SHP77 (cell line): ENCODE measurements at places on chromosomes 1 and 21.

DNA sequence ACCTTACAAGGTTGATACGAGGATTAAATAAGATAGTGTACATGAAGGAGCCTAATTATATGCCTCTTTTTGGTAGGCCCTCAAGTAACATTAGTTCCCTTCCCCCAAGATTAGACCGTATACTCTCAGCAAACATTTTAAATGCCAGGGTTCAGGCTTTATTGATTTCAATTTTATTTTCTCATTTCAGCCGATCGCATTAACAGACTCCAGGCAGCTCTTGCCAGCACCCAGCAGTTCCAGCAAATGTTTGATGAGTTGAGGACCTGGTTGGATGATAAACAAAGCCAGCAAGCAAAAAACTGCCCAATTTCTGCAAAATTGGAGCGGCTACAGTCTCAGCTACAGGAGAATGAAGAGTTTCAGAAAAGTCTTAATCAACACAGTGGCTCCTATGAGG lies 104.4 kb upstream of the BMP8A start:
- DNase-seq, result no peak

DNA sequence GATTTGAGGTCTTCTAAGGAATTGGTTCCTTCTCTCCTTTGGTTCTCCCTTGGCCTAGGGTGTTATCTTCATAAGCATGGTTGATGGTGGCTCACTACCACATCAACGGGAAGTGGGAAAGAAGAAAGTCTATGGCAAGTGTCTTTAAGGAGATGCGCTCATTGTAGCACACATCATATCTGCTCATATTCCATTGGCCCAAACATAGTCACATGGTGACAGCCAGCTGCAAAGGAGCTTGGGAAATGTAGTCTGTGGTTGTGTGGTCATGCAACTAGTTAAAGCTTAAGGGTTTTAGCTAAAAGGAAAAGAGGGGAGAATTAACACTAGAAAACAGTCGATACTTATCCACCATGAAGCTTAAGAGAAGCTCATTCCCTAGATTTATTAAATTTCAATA lies 11.4 kb upstream of the MRPS6 start:
- DNase-seq, result no peak

GRCh38 chr1:17603091-17603841 lies 63.8 kb downstream of the ARHGEF10L start:
- DNase-seq, result peak; percentile 89

- DNase-seq, result peak; percentile 87
Measured at GRCh38 chr1:143720087-143721023, 251.4 kb downstream of the FAM72C start.

- no peak for DNase-seq
Measured at GRCh38 chr1:59379371-59379728, 82.5 kb downstream of the FGGY start.

GRCh38 chr21:14911351-14911750 lies 153.4 kb downstream of the NRIP1 start:
- DNase-seq, result no peak

DNA sequence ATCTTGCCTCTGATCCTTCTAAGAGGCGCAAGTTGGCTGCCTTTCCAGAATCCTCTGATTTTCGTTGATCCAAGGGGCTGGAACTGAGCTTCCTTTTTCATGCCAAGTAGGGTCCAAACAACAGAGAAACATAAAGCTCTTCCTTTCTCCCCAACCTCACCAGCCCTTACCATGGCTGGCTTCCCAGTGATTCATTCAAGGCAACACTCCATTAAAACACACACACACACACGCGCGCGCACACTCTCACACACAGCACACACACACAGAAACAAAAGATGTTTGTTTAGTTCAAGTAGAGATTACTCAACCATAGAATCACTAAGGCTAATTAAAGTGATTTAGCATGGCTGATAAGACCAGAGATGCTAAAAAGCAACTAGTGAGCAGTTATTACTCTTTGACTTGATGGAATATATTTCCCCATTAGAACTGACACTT lies 13.0 kb upstream of the GUCA2A start:
- DNase-seq, result no peak

- DNase-seq, result no peak
Measured at GRCh38 chr1:17635811-17636210, 96.3 kb downstream of the ARHGEF10L start.

DNA sequence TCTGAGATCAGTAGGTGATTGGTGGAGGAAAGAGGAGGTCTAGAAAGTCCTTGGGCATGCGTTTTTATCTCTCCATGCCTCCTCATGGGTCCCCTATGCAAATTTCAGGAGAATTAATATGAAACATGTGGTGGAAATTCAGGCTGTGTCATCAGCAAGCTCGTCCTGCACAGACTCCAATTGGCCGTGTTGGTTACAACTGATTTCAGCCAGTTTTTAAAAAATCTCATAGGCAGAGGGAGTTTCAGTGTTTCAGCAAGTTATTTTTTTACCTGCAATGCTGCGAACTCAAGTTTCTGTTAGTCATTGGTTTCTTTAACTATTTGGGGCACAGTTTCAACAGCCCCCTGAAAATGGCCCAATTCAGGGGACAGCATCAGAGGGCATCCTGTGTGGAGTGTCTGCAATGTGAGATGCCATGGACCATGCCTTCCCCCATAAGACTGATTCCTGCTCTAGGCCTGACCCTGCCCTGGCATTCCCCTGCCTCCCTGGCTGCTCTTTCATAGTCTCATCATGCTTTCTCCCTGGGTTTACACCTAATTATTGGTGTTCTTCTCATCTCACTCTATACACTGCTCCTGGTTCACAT lies 59.9 kb downstream of the C1orf198 start:
- no peak for DNase-seq

DNA sequence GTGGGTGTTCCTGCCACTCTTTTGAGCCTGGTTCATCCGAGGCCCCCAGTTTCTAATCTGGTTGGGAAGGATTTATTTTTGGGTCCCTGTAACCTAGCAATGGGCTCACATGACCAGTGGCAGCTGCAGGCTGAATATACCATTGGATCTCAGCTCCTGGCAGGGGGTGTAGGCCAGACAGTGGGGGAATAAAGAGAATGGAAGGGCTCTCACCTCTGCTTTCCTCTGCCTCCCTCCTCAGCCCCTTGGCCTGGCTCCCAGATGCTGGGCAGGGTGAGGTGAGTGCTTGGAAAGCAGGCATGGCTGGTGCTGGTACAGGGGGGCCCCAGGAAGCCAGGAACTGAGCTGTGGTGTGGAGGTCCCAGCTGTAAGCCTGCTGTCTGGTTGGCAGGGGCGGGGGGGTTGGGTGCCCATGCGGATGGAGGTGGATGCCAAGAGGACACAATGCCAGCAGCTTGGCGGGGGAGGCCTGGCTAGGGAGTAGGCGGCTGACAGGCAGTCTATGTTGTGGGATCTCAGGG lies 3.6 kb upstream of the GPR61 start:
- DNase-seq, result no peak

DNA sequence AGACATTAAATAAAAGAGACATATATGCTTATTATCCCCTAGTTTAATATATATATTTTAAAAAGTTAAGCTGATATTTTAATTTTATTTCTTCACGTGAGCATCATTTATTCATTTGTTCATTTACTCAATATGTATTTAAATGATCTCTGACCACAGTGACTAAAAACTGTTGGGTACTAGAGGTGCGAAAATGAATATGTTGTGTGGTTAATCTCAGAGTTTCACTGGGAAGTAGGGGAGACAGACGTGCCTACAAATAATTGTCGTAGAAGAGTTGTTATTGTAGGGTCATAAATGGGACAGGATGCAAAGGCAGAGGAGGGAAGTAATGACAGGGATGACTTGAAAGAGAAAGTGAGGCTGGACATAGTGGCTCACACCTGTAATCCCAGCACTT lies 213.0 kb upstream of the CACYBP start:
- no peak for DNase-seq

DNA sequence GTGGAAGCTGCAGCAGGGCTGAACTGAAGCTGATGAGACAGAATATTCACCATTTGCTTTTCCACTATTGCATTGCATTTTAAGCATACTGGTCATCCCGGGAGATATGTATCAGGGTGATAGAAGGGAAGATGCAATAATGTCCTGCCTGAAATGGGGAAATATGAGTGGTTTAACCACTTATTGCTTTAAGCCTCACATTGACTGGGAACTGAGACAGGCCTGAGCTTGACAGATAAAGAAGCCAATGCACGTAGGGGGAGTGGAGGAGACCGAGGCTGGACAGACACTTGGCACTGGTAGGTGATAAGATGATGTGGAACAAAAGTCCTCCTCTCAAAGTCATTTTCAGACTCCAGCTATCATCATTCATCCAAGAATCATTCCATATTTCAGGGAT lies 911.7 kb upstream of the NCAM2 start:
- no peak for DNase-seq

- peak; percentile 54 for DNase-seq
Measured at GRCh38 chr1:203172184-203173010, 3.2 kb downstream of the MYBPH start.

GRCh38 chr1:8903908-8904650 lies 25.6 kb upstream of the ENO1 start:
- no peak for DNase-seq
